Astrocyte of the hippocampus (primary cell): ENCODE measurements at places on chromosomes 3 and 15.

DNA sequence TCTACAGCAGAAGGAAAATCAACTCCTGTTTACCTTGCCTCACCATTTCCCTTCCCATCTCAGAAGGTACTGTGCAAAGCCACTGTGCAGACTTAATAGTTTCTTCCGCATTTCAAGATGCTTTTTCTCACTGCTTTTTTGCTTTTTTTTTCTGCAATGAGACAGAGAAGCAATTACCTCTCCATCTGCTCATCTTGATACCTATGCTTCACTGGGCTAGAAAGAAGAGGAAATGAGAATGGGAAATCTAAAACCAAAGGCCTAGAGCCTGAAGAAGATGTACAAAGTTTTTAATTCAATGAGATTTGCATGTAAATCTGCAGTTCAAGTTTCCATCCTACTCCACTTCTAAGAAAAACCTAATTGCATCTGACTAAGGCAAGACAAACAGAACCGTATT lies 238.1 kb upstream of the SETMAR start:
- no peak for DNase-seq

GRCh38 chr15:67720556-67721175 lies 104.6 kb upstream of the SKOR1 start:
- no peak for DNase-seq

DNA sequence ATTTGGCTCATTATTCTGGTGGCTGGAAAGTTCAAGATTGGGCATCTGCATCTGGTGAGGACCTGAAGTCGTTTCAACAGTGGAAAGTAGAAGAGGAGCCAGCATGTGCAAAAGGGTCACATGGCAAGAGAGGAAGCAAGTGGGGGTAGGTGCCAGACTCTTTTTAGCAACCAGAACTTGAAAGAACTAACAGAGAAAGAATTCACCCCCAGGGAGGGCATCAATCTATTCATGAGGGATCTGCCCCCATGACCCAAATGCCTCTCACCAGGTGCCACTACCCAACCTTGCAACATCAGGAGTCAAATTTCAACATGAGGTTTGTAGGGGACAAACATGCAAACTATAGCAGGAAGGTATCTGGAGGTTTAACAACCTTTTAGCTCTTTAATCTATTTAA lies 10.3 kb upstream of the RYK start:
- no peak for DNase-seq

- DNase-seq: peak; percentile 54
Measured at GRCh38 chr3:116148881-116149851, 296.1 kb downstream of the LSAMP start.

GRCh38 chr3:85342915-85343314 lies 384.1 kb downstream of the CADM2 start:
- DNase-seq: peak; percentile 14

DNA sequence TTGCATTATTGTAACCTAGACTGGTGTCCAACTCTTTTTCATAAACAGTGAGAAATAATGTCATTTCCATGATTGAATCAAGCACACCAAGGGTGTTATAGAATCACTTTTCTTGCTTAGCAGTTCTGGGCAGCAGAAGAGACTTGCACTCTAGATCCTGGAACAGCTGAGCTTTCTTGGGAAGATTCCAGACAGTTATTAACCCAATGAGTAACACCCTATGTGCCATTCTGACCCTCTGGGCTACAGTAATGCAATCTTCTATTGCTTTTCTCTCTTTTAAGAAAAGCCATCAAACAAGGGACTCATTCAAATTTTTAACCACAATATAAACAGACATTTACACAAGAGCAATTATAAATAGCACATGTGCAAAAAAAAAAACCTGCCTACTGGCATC lies 39.3 kb upstream of the USP3 start:
- peak; percentile 62 for DNase-seq

DNA sequence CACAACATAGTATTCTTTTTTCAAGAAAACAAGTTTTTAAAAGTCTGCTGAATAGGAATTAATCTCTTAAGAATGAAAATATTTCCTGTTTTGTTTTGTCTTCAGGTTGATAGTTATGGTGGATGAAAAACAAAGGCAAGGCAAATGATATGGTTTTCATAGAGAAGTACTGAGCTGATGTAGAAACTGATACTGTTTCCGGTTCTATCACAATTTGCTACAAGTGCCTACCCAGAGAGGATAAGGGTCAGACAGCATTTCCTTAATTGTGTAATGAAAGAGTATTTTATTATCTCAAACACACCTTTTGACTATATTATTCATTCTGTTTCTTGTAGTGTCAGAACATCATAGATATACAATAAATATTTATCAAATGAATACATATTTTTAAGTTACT lies 836.3 kb downstream of the SQOR start:
- DNase-seq: no peak

DNA sequence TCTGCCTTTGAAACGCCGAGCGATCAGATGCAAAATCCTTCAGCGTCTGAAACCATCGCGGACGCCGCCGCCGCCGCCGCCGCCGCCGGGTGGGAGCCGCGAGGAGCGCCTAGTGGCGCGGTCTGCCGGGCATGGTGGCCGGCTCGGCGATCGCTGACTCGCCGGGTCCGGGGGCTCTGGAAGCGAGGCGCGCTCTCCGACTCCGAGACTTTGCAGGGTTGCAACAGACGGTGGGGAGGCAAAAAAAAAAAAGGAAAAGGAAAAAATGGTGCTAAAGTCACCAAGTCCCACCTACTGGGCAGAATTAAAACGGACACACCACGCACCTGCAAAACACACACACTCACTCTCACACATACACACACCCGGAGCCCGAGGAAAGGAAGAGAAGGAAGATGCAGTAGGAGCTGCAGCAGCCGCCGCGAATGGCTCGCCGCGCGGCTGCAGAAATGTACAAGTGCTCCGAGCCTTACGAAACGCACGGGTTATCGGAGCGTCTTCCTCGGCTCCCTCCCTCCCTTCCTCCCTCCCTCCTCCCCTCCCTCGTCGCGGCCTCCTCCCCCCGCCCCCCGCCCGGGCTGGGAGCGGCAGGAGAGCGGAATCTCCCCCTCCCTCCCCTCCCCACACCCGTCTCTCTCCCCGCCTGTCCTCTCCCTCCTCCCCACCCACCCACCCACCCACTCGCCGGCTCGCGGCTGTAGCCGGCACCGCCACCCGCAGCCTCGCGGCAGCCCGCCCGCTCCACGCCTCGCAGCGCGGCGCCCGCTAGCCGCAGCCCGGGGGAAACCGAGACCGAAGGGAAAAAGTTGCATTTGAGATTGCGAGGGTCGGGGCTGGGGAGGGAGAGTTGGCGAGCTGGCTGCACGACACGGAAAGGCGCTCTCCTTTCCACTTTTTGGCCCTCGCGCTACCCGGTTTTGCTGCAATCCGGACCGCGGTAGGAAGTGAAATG lies at the start of gene NTRK3:
Gene NTRK3, minus strand, starts transcription at position 461 of the 952 bp plus-strand sequence. CDS start 586 bp downstream, outside the sequence.
- DNase-seq: peak; percentile 66
